ENCODE measurements at places on chromosomes 2 and 18.

DNA sequence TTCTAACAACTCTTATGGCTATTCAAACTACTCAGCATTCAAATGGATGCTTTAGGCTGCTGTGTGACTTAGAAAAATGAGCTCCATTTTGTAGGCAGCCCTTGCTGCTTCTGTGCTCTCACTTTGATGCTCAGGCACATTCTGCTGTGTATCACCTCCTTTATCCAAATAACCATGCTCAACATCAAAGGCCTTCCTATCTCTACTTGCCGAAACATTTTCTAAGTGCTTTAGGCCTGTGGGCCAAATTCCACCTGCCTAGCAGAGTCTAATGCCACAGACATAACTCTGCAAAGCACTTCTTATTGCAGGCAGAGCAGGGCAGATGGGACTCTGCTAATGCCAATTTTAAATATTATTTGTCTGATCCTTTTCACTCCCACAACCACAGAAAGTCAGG lies 397.4 kb downstream of the RND3 start:
- no peak for DNase-seq

GRCh38 chr2:238128061-238128440 lies 10.4 kb upstream of the KLHL30 start:
- DNase-seq: no peak

- DNase-seq: peak; percentile 63
These were observed 749 bp upstream of the EIF2AK3 start for GRCh38 chr2:88627856-88628570.

GRCh38 chr18:63356272-63356896 lies 10.6 kb downstream of the KDSR start:
- DNase-seq: no peak

GRCh38 chr18:67243799-67244587 lies 272.5 kb downstream of the DSEL start:
- no peak for DNase-seq

- no peak for DNase-seq
These were observed 89.6 kb downstream of the ITGB1BP1 start for GRCh38 chr2:9333591-9334171.

DNA sequence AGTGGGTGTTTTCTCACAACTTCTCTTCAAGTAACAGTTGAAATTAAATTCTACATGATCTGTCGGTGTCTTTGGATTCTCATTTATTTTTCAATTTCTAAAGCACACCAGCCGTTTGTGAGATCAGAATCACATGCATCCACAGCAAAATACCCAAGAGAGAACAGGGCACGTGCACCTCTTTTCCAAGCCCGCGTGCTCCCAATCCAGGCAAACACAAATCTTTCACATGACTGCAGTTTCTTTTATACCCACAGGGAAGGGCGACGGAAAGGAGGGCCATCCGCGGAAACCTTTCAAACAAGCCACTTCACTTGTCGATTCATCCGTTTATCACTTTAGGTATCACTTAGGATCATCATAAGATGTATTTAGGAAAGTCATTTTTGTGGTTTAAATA lies 13.0 kb upstream of the DAPL1 start:
- no peak for DNase-seq

DNA sequence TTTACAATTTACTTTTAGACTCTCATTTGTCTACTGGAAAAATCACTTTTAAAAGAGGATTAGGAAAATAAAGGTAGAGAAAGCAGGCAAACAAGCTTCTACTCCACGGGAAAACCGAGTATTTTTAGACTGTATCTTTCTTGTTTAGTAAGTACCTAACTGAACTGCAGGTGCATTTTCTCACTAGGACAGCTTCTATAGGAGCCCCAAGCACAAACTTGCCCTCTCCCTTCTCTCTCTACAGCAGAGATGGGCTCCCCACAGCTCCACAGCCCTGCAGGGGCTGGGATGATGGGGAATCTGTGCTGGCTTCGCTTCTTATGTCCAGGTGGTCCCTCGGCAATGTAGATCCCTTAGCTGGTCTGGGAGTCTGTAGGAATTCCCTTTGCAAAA lies 16.2 kb downstream of the PSTPIP2 start:
- DNase-seq: no peak

- DNase-seq: no peak
These were observed 22.0 kb downstream of the MYL12B start for GRCh38 chr18:3283908-3284307.
